ENCODE measurements at places on chromosomes 5 and 9. TPM values are rescaled to one million over a fixed set of nuclear protein-coding genes. Genes with fewer than 3 reads are reported as not detected.

DNA sequence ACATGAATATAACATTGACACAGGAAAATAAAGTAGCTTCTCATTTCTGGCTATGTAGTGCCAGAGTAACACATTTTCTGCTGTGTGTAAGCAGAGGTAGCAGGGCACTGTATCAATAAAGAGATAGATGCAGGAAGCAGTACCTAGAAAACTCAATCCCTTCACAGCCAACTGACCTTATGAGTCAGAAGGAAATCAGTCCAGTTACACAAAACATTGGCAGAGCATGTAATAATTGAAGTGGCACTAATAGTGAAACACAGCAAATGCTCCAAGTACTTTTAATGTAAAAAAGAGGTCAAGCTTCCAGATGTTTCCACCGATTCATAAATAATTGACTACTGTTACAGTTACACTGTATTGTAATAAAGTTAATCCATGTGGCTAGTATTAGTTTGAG is 706.6 kb downstream of the EFNA5 start:
- H3K36me3 ChIP-seq = peaks cover 16% of the 10 kb centered on the region
- H3K27me3 ChIP-seq = no peaks in the 10 kb centered on the region
- no peak overlapping the region for H3K4me3 ChIP-seq
- H3K27ac ChIP-seq = no peak overlapping the region
- DNase-seq = no peak
- peaks cover 3% of the 10 kb centered on the region for H3K4me1 ChIP-seq

DNA sequence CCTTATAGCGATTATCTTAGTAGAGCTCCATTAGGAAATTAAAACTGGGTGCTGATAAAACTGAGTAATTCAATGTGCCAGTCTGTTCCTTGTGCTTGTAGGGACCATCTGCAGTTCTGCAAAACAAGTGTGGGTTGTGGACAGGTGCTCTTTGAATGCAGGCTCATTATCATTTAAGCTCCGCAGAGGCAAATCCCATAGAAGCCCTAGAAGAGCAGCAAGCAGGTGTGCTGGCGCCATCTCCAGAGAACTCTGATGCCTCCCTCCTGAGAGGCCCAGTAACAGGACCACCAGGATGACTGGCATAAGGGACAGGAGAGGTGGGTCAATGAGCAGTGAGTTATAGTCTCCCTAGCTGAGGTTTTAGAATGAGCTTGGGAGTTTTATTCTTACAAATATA is 1342.4 kb upstream of the DMAC1 start:
- H3K4me1 ChIP-seq = no peaks in the 10 kb centered on the region
- no peak overlapping the region for H3K4me3 ChIP-seq
- H3K36me3 ChIP-seq = no peaks in the 10 kb centered on the region
- no peaks in the 10 kb centered on the region for H3K27me3 ChIP-seq
- no peak overlapping the region for H3K27ac ChIP-seq

DNA sequence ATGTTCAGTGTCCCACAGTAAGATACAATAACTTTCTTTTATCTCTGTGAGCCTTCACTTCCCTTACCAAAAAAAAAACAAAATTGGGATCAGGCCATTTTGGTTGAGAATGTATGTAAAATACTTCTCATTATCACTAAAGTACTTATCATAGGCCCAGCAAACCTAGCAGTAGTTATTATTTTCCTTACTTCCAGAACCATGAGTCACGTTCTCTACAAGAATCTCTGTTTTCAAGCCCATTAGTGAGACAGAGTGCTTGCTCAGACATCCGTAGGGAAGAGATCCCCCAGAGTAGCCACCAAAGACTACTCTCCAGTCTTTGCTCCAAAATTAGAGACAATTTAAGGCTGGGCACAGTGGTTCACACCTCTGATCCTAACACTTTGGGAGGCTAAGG is 103.9 kb upstream of the NR5A1 start:
- no peaks in the 10 kb centered on the region for H3K4me1 ChIP-seq
- H3K36me3 ChIP-seq = no peaks in the 10 kb centered on the region
- no peak overlapping the region for H3K4me3 ChIP-seq
- no peak overlapping the region for H3K27ac ChIP-seq
- H3K27me3 ChIP-seq = no peaks in the 10 kb centered on the region

DNA sequence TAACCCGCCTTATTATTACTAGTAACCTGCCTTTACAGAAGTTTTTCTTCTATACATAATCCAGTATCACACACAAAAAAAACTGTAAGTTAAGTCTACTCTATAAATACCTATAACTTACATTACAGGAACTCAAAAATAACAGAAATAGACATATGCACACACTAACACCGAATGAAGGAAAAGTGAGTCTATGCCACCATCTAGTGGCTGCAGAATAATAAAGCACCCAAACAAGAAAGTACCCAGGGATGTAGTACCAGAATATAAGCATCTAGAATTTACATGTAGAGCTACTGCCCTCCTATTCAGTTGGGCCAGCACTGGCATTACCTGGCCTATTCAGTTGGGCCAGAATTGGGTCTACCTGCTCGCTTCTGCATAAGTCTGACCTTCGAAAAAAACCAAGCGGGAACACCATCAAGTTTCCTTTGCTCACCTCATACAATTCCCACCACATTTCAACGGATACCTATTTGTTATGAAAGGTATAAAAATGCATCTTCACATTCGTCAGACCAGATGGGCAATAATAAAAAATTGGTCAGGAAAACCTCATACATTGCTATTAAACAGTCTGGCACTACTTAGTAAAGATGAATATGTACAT is 4.0 kb upstream of the NIPSNAP3A start:
- DNase-seq = no peak
- H3K36me3 ChIP-seq = no peaks in the 10 kb centered on the region
- no peak overlapping the region for H3K4me3 ChIP-seq
- H3K4me1 ChIP-seq = no peaks in the 10 kb centered on the region

DNA sequence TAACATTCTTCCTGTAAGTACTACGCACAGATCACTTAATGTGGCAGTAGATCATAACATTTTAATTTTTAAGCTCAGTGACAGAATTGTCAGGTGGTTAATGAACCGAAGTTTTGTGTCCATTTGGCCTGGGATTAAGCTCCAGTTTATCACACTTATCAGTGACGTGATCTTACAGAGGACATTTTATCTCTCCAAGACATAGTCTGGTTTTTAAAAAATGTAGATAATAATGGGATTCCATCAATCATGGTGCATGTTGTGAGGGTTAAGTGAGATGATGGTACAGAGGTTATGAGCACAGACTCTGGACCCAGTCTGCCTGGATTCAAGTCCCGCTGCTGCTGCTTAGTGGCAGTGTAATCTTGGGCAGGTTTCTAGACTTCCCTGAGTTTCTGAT is 66.0 kb upstream of the ZFAND5 start:
- no peaks in the 10 kb centered on the region for H3K36me3 ChIP-seq
- H3K4me3 ChIP-seq = no peak overlapping the region

PCDHGA5 gene
- total RNA-seq = 1.1 TPM

Data from H9 (cell line).